CD4-positive, CD25-positive, alpha-beta regulatory T cell (primary cell): ENCODE measurements at places on chromosomes 3 and 15. TPM values are rescaled to one million over a fixed set of nuclear protein-coding genes. Genes with fewer than 3 reads are reported as not detected.

The FSIP1 gene
- total RNA-seq, result 0.25 TPM

The PLA2G4E gene
- total RNA-seq, result not detected

The CHRNB4 gene
- not detected for total RNA-seq

The ITIH3 gene
- total RNA-seq, result not detected

The ARNT2 gene
- total RNA-seq, result not detected

DNA sequence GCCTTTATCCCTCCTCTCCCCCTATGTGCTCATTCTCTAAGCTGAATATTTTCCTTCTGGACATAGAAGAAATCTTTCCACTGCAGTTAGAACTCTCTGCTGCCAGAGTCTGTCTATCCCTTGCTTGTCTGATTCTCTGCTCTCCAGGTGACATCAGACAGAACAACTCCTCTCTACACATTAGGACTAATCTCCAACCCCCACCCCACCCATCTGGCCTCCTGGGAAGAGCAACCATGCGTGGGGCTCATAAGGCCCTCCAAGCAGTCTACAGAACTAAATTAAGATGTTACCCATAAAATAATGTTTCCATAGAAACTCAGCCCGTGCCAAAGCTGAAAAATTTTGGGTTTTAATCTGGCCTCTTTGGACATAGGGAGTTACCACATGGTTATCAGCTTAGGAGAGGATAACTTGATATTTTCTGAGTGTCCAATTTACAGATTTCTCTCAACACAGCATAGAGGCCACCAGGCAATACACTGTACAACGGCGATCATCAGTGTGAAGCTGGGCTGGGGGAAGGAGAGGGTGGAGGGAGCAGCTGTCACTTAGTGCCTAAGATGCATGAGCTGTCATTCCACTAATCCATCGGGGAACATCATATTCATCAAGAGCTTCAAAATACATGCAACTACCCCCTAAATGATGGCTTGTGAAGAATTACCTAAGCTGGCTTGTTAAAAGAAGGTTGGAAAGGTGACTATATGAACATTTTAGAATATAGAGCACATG, 199.4 kb downstream of the CLSTN2 start:
- H3K27ac ChIP-seq, result no peak overlapping the region
- no peaks in the 10 kb centered on the region for H3K36me3 ChIP-seq
- no peaks in the 10 kb centered on the region for H3K27me3 ChIP-seq
- H3K4me3 ChIP-seq, result no peak overlapping the region
- H3K4me1 ChIP-seq, result no peaks in the 10 kb centered on the region

- no peaks in the 10 kb centered on the region for H3K27me3 ChIP-seq
- no peak overlapping the region for H3K4me3 ChIP-seq
- no peaks in the 10 kb centered on the region for H3K36me3 ChIP-seq
- no peak overlapping the region for H3K27ac ChIP-seq
- no peak for DNase-seq
These were observed 30.0 kb upstream of the CHD2 start for GRCh38 chr15:92870010-92870591.

- DNase-seq, result no peak
- H3K27ac ChIP-seq, result no peak overlapping the region
- H3K36me3 ChIP-seq, result no peaks in the 10 kb centered on the region
- no peak overlapping the region for H3K4me3 ChIP-seq
- no peaks in the 10 kb centered on the region for H3K4me1 ChIP-seq
These were observed 30.0 kb upstream of the MEIS2 start for GRCh38 chr15:37130356-37130755.

GRCh38 chr3:188830893-188831292, 340.9 kb upstream of the TPRG1 start:
- H3K36me3 ChIP-seq, result no peaks in the 10 kb centered on the region
- no peaks in the 10 kb centered on the region for H3K4me1 ChIP-seq
- DNase-seq, result peak; percentile 9
- no peak overlapping the region for H3K27ac ChIP-seq
- H3K27me3 ChIP-seq, result no peaks in the 10 kb centered on the region

GRCh38 chr3:62051506-62051905, 321.8 kb downstream of the FEZF2 start:
- H3K27ac ChIP-seq, result no peak overlapping the region
- no peak for DNase-seq
- no peak overlapping the region for H3K4me3 ChIP-seq
- no peaks in the 10 kb centered on the region for H3K4me1 ChIP-seq

GRCh38 chr15:31274496-31275330, 51.9 kb upstream of the KLF13 start:
- no peak overlapping the region for H3K27ac ChIP-seq
- H3K4me3 ChIP-seq, result no peak overlapping the region
- no peak for DNase-seq
- H3K4me1 ChIP-seq, result peaks cover 28% of the 10 kb centered on the region
- no peaks in the 10 kb centered on the region for H3K36me3 ChIP-seq

DNA sequence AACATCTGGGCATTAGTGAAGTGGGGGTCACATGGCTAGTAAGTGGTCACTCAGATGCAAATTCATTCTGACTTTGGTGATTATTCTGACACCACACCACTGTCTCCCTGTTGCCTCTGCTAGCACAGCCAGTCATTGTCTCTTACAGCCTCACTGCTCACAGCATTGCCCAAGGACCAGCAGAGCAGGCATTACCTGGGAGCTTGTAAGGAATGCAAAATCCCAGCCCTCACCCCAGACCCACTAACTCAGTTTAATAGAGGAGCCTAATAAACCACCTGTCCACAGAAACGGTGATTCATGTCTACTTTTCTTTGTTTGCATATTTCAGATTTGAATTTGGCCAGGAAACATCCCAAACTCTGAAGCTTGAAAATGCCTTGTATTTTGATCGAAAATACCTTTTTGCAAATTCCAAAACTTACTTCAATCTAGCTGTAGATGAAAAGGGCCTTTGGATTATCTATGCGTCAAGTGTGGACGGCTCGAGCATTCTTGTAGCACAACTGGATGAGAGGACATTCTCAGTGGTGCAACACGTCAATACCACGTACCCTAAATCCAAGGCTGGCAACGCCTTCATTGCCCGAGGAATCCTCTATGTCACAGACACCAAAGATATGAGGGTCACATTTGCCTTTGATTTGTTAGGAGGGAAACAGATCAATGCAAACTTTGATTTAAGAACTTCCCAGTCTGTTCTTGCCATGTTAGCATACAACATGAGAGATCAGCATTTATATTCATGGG, 62.7 kb downstream of the GLDN start:
- H3K27ac ChIP-seq, result no peak overlapping the region
- H3K4me3 ChIP-seq, result no peak overlapping the region
- H3K27me3 ChIP-seq, result no peaks in the 10 kb centered on the region

DNA sequence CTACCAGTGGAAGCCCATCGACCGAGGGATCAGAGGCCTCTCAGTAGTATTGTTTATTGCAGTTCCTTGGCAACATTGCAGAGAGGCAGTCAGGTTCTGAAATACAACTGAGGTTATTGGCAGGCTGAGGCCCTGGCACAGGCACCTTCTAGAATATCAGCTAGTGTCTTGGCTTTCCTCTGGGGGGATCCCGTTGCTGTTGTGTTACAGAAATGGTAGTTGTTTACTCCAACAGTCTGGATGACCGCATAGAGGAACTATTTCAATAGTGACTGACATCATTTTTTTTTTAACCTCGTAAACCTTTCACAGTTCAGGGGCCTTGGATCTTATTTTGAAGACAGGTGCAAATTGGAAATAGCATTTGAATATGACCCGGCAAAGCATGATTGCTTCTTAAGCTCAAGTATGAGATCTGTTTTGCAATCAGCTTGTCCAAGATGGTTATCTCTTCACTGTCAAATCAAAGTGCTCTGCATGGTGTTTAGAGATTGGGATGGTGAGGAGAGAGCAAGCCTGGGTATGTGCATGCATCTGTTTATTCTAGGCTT, 63.9 kb downstream of the PGPEP1L start:
- H3K27me3 ChIP-seq, result no peaks in the 10 kb centered on the region
- H3K4me3 ChIP-seq, result no peak overlapping the region
- no peaks in the 10 kb centered on the region for H3K36me3 ChIP-seq
- DNase-seq, result no peak

- no peak overlapping the region for H3K27ac ChIP-seq
- no peak overlapping the region for H3K4me3 ChIP-seq
- no peak for DNase-seq
- no peaks in the 10 kb centered on the region for H3K36me3 ChIP-seq
- no peaks in the 10 kb centered on the region for H3K27me3 ChIP-seq
- no peaks in the 10 kb centered on the region for H3K4me1 ChIP-seq
These were observed 34.8 kb upstream of the FAM174B start for GRCh38 chr15:92690395-92690794.

- H3K4me1 ChIP-seq, result no peaks in the 10 kb centered on the region
- no peak overlapping the region for H3K4me3 ChIP-seq
- H3K27me3 ChIP-seq, result peaks cover 2% of the 10 kb centered on the region
- no peak for DNase-seq
These were observed 10.4 kb upstream of the KCNAB1 start for GRCh38 chr3:156109989-156110388.

DNA sequence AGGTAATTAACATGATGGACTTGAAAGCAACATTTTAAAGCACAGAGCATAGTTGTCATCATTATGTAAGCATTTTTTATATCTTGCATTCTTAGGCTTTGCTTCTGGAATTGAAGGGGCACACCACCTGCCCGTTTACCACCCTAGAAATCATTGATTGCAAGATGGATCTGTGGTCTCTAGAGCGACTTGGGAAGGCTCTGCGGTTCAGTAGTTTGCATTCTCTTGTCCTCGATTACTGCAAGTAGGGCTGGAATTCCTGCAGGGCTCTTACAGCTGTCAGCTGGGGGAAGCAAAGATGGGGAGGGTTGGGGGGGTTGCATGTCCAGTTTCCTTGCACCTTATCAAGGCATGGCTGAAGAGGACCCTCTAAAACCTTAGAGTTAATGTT, 56.7 kb upstream of the RNF7 start:
- H3K27ac ChIP-seq, result no peak overlapping the region
- no peak for DNase-seq
- H3K4me1 ChIP-seq, result no peaks in the 10 kb centered on the region
- no peaks in the 10 kb centered on the region for H3K36me3 ChIP-seq

GRCh38 chr3:179297971-179298725, 24.7 kb upstream of the ZNF639 start:
- peaks cover 6% of the 10 kb centered on the region for H3K27me3 ChIP-seq
- H3K4me3 ChIP-seq, result no peak overlapping the region
- no peaks in the 10 kb centered on the region for H3K4me1 ChIP-seq
- no peak for DNase-seq
- H3K36me3 ChIP-seq, result no peaks in the 10 kb centered on the region

DNA sequence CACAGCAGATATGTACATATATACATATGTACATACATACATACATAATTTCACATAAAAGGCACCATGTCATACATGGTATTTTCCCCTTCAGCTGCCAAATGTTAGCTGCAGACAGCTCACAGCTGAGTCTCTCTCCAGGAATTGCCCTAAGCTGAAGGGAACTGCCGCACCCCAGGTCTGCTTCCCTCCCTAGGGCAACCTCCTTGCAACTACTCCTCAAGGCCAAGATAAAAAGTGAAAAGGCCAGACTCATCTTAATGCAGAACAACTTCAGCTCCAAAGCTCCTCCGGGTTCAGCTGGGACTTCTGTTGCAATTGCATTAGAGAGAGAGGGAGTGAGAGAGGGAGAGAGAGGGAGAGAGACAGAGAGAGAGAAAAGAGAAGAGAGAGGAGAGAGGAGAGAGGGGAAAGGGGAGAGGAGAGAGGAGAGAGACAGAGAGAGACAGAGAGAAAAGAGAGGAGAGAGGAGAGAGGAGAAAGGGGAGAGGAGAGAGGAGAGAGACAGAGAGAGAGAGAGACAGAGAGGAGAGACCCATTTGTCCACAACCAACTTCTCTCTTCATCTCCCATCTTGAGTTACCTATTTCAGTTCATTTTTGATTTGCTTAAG, 143.4 kb upstream of the HES1 start:
- no peak overlapping the region for H3K27ac ChIP-seq
- peaks cover 4% of the 10 kb centered on the region for H3K27me3 ChIP-seq
- no peak for DNase-seq
- H3K4me3 ChIP-seq, result no peak overlapping the region
- no peaks in the 10 kb centered on the region for H3K4me1 ChIP-seq

GRCh38 chr15:24718289-24719082, 42.9 kb downstream of the NPAP1 start:
- H3K4me3 ChIP-seq, result no peak overlapping the region
- no peak overlapping the region for H3K27ac ChIP-seq
- no peaks in the 10 kb centered on the region for H3K27me3 ChIP-seq
- no peak for DNase-seq

- H3K4me3 ChIP-seq, result peak within 1 kb of the TSS; percentile 96
- H3K4me1 ChIP-seq, result peaks cover 50% of the 10 kb centered on the region
- peaks cover 22% of the 10 kb centered on the region for H3K36me3 ChIP-seq
- peak; percentile 92 for DNase-seq
- H3K27ac ChIP-seq, result peak within 1 kb of the TSS; percentile 97
- no peaks in the 10 kb centered on the region for H3K27me3 ChIP-seq
These were observed at the start of gene EIF3J for GRCh38 chr15:44536962-44537734. EIF3J (plus strand) TSS chr15:44537147; CDS start chr15:44537195, 48 bp downstream.

GRCh38 chr3:64178419-64178818, 46.8 kb downstream of the PRICKLE2 start:
- no peak for DNase-seq
- H3K4me3 ChIP-seq, result no peak overlapping the region
- H3K27ac ChIP-seq, result no peak overlapping the region
- H3K27me3 ChIP-seq, result no peaks in the 10 kb centered on the region
- no peaks in the 10 kb centered on the region for H3K4me1 ChIP-seq

- H3K27me3 ChIP-seq, result no peaks in the 10 kb centered on the region
- no peak for DNase-seq
- H3K4me1 ChIP-seq, result no peaks in the 10 kb centered on the region
- peaks cover 40% of the 10 kb centered on the region for H3K36me3 ChIP-seq
These were observed 16.0 kb upstream of the C3orf38 start for GRCh38 chr3:88133711-88134263.

DNA sequence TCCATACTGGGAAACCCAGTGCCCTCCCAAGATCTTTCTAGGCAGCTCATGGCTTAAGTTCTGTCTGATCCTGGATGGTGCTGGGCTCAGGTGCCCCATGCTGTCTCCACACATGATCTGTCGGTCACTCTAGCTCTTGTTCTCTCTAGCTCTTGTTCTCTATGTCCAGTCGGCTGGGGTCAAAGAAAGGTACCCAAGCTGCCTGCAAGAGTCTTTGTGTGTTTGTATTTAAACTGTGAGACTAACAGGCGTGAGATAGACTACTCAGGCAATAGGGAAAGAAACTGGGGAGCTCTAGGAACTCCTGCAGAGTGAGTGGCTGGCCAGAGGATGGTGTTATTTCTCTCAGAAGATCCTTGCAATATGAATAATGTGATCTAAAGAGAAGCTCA, 40.2 kb downstream of the GPR156 start:
- no peak for DNase-seq
- H3K27ac ChIP-seq, result no peak overlapping the region
- peaks cover 11% of the 10 kb centered on the region for H3K27me3 ChIP-seq
- H3K36me3 ChIP-seq, result no peaks in the 10 kb centered on the region
- H3K4me1 ChIP-seq, result no peaks in the 10 kb centered on the region

- no peak overlapping the region for H3K27ac ChIP-seq
- no peaks in the 10 kb centered on the region for H3K27me3 ChIP-seq
- no peak overlapping the region for H3K4me3 ChIP-seq
- no peaks in the 10 kb centered on the region for H3K4me1 ChIP-seq
- H3K36me3 ChIP-seq, result no peaks in the 10 kb centered on the region
- no peak for DNase-seq
These were observed 57.5 kb downstream of the HOMER2 start for GRCh38 chr15:82894971-82895520.
